ENCODE measurements at places on chromosomes 4 and X.
A peak's percentile ranks its signal among the peaks of the same experiment; 100 is the strongest.

GRCh38 chr4:110840221-110840654 is 217.4 kb upstream of the PITX2 start:
- no peak for DNase-seq

- peak; percentile 39 for DNase-seq
Observed at GRCh38 chr4:4574792-4575191, 32.9 kb upstream of the STX18 start.

DNA sequence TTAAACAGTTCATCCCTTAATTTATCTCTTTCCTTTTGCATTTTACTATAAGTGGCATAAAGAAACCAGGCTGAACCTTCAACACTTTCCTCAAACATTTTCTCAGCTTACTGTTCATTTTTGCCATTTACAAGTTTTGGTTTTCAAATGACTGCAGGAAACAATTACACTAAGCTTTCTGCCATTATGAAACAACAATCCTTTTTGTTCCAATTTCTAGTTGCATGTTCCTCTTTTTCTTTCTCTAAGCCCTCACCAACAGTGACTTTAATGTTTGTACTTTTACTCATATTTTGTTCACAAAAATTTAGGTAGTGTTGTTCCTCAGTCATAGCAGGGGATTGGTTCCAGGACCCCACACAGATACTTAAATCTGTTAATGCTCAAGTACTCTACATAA is 1526.1 kb downstream of the STIM2 start:
- DNase-seq = no peak

DNA sequence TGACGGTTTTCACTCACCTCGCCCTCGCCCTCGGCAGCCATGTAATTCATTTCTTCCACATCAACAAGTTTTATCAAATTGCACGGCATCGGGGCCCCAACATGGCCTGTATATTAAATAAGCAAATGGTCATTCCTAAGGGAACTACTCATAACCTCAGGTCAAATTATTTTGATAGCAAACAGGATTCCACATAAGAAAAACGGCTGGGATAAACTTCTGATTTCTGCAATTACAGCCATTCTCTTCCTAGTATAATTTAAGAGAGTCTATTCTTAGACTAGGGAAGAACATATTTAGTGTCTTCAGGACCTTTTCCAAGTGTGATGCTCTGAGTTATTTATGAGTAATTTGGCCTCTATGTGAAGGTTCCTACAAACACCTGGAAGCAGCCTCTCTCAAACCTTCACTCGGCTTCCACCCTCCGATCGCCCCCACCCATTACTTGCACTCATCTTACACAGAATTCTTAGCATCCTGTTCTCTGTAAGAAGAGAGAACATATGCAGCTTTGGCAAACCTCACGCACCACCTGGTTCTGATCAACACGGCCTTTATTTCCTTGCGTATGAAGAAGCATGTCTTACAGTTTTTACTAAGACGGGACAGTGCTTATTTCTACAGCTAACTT is 29.4 kb upstream of the CENPU start:
- DNase-seq = no peak

GRCh38 chrX:132031867-132032266 is 8.8 kb downstream of the STK26 start:
- no peak for DNase-seq

- DNase-seq = peak; percentile 73
Observed at GRCh38 chr4:184250795-184251669, 33.4 kb upstream of the ENPP6 start.

DNA sequence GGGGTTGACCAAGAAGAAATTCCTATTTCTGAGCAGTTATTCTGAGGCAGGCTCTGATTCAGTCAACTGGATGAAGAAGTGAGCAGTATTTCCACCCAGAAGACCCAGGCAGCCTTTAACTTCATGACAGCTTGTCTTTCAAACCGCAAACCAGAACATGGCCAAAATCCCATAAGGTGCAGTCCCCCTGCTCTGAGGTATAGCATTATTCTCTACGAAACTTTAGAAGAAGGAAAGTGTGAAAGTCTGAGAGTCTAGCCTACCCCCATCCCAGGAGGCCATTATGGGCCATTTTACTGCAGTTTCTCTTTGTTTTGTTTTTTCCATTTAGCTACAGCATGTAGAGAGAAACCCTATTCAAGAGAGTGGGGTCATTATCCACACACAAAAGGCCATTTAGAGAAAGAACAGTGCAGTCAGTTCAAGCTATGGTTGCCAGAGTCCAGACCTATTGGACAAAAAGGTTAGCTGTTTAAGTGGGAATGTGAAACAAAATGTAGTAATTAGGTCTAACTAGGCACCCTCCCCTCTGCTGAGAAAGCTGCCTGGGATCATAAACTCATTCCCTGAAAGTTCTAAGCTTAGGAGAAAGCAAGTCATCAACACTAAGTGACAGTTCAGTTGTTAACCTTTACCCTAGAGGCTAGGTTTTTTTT is 52.1 kb upstream of the RASGEF1B start:
- DNase-seq = no peak

- no peak for DNase-seq
Observed at GRCh38 chr4:100075056-100075455, 115.2 kb downstream of the DDIT4L start.

GRCh38 chr4:123589301-123589700 is 192.7 kb downstream of the SPRY1 start:
- peak; percentile 81 for DNase-seq

- peak; percentile 65 for DNase-seq
Observed at GRCh38 chr4:15238720-15239119, 189.1 kb upstream of the C1QTNF7 start.
